ENCODE measurements at places on chromosomes 7 and 10.

- no peak for DNase-seq
Observed at GRCh38 chr10:108180878-108181277, 1016.4 kb upstream of the SORCS1 start.

GRCh38 chr10:89582022-89582421, 46.6 kb upstream of the SLC16A12 start:
- DNase-seq = no peak

DNA sequence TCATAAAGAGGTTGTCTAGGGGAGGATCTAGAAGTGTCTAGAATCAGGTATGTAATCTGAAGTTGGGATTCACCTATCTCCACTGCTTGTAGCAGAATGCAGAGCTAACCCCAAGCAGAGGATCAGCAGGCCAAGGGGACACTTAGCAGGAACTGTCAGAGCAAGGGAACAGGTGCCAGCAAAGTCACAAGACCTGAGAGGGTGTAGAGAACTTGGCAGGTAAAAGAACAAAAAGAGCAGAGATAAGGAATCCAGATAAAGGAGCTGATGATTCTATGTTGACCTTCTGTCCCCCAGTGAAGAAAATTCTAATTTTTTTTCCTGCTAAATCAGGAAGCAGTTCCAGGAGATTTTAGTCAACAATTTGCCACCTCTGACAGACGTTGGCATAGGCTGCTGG, 91.4 kb upstream of the CCDC71L start:
- DNase-seq = no peak

GRCh38 chr7:42686594-42687156, 225.2 kb downstream of the C7orf25 start:
- no peak for DNase-seq

DNA sequence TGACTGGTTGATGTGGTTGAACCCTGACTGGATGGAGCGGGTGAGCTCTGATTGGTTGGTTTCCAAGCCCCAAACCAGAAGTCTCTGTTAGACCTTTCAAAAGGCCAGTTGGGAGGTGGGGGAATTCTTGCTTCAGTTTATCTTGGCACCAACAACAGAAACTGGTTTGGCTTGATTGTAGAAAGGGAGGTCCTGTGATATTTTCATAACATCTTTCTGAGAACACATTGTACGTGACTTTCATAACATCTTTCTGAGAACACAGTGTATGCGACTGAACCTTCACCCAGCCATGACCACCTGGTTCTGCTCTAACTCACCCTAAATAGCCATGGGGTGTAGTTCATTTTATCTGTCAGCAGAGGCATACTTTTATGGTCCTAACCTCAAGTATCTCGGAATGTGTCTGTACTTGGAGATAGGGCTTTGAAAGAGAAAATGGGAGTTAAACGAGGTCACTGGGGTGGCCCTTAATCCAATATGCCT, 88.3 kb downstream of the GALNT17 start:
- no peak for DNase-seq

DNA sequence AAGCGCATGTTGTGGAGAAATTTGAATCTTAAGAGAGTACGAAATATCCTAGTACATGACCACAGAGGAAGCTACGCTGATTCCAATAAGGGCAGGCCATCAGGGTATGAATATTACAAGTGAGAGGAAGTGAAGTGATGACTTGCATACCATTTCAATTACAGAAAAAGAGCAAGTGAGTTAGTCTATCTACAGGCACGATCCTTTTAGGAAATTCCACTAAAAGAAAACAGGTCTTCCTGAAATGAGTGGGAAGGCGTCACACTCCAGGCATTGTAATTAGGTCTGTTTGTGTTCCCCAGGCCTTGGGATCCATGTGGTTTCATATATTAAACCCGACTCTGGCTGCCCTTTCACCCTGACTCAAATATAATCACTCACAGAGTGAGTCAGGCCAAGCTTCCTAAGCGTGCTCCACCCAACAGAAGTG, 152.5 kb downstream of the SEMA3A start:
- no peak for DNase-seq

DNA sequence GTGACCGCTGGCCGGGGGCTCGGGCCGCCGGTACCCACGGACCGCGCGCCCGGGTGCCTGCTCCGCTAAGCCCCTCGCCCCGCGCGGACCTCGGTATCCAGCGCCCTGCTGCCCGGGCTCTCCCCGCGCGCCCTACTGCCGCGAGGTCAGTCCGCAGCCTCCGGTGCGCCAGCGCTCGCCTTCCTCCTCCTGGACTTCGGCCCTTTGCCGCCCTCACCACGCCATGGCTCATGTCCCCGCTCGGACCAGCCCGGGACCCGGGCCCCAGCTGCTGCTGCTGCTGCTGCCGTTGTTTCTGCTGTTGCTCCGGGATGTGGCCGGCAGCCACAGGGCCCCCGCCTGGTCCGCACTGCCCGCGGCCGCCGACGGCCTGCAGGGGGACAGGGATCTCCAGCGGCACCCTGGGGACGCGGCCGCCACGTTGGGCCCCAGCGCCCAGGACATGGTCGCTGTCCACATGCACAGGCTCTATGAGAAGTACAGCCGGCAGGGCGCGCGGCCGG, 483 bp downstream of the GDF10 start:
- DNase-seq = peak; percentile 51

- DNase-seq = no peak
Observed at GRCh38 chr7:5649641-5650040, 131.8 kb downstream of the RNF216 start.

DNA sequence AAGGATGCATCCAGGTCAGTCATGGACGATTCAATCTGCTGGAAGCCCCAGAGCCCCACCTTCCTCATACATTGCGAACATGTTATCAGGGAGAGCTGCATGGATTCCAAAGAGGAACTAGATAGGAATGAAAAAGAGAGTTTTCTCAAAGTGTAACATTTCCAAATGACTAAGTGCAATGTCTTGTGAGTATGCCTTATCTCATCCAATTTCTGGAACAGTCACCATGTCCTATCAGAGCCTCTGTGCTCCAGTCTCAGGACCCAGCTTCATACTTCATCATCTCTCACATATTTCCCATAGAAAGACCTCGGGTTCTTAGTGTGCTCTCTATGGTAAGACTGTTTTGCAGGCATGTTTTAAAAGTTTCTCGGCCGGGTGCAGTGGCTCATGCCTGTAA, 26.8 kb downstream of the ZC3HC1 start:
- DNase-seq = no peak

GRCh38 chr7:54596747-54597146, 54.6 kb downstream of the VSTM2A start:
- DNase-seq = no peak

GRCh38 chr7:134154581-134155130, 27.5 kb downstream of the LRGUK start:
- no peak for DNase-seq

- no peak for DNase-seq
Observed at GRCh38 chr10:97135464-97135863, 50.3 kb downstream of the SLIT1 start.

- no peak for DNase-seq
Observed at GRCh38 chr7:124761164-124761715, 4.4 kb downstream of the GPR37 start.

- no peak for DNase-seq
Observed at GRCh38 chr7:2993868-2994267, 49.8 kb downstream of the CARD11 start.

DNA sequence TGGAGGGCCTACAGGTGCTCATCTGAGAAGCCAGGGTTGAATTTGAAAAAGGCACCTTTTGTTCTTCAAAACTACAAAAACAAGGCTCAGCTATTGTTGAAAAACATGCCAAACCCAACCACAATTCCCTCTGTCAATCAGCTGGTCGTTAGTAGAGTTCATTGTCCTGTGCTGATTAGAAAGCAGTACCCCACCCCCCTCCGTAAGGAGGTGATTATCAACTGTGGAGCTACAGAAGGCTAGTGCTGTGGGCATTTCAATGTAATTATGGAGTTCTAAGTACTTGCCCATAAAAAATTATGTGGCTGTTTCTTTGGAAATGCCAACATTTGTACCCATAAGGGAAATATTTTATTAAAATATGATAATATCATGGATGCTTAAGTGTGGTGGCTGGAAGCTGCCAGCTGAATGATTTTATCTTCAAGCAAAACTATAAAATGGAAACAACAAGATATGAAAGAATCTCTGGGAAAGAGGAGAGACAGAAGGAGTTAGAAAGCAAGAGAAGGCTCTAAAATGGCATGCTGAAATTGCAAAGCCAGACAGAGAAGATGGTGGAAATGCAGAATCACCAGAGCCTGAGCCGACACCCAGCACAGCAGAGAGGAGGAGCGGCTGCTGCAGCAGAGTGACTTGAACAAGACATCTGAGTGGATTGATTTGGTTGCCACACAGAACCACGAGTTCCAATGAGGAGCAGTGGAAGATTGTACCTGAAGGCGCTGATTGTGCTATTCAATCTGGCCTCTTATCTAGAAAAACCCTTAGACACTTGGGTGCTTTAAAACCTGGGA, 179.5 kb upstream of the LRGUK start:
- no peak for DNase-seq

DNA sequence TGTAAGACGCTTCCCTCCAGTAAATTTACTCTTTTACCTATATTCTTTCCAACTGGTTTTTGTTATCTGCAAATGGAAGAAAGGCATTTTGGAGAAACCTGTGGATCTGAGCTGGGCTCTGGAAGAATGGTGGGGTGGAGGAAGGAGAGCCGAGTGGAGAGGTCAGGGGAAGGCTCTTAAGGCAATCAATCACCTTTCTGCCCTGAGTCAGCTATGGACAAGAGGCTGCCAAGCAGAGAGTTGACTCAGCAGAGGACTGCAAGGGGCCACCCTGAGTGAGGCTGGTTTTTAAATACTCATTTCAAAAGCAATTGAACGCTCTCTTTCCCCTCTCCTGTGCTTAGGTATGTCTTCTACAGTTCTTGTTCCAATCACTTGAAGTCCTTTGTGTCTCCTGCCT, 81.8 kb downstream of the SPAG6 start:
- no peak for DNase-seq

- no peak for DNase-seq
Observed at GRCh38 chr10:72126184-72126871, 38.0 kb upstream of the SPOCK2 start.

DNA sequence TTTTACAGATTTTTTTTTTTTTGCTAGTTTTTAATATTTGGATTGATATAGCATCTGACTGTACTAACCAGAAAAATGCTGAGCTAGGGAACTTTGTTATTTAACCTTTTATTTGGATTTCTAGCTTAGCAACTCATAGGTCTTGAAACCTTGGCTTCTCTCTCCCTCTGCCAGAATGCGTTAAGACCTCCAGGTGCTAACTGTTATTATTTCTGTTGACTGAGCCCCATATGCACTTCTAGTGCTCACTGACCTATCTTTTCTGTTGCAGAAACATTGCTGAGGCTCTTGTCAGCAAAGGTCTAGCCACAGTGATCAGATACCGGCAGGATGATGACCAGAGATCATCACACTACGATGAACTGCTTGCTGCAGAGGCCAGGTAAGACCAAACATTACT, 143.6 kb downstream of the LRRC4 start:
- DNase-seq = no peak

DNA sequence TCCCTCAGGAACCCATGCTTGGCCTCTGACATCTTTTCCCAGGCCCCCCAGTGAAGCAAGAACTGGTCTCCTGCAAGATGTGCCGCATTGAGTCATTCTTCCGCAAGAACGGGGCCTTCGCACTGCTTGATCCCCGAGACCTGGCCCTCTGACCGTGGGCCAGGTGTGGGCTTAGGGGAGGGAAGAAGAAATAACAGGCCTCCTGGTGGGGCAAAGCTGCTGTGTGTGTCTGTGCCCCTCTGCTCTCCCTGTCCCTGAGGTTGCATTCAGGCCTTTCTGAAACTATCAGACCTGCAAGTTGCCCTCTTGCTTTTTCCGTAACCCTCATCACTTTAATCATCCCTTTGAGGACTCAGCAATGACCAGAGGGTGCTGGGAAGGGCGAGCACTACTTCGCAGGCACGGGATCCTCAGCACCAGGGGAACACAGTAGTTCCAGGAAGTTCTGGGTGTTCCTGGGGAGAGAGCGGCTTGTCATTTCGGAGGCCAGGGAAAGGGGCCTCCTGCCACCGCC, 6.0 kb downstream of the ATP6V1F start:
- DNase-seq = no peak

DNA sequence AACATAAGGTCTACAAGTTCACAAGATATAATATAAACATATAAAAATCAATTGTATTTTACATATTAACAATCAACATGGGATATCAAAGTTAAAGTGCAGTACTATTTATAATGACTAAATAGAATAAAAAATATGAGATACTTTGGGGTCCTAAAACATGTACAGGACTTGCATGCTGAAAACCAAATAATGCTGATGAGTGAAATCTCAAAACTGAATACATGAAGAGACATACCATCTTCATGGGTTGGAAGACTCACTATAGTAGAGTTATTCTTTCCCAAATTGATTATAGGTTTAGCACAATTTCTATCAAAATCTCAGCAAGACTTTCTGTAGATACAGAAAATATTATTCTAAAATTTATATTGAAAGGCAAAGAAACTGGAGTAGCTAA, 181.5 kb downstream of the LHFPL3 start:
- DNase-seq = no peak

DNA sequence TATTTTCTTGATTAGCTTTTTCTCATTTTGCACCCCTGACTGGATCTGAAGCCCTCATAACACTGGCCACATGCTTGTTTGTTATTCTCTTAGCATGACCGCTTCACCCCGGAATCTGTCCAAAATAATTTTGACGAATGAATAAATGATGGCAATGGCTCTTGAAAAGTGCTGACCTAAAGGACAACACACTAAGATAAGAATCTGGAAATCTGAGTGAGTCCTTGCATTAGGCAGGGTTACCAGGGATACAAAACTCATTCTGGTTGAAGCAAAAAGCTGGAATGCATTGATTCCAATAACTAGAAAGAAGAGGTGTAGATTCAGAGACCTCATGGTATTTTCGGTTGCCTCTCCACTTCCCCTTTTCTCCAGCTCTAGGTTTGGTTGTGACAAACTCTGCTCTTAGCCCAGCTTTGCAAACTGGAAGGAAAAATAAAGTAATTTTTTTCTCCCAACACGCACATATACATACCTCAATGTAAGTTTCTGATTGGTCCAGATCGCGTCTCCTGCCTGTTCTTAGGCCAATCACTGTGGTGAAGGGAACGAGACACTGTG, 157.4 kb downstream of the SKIDA1 start:
- no peak for DNase-seq

DNA sequence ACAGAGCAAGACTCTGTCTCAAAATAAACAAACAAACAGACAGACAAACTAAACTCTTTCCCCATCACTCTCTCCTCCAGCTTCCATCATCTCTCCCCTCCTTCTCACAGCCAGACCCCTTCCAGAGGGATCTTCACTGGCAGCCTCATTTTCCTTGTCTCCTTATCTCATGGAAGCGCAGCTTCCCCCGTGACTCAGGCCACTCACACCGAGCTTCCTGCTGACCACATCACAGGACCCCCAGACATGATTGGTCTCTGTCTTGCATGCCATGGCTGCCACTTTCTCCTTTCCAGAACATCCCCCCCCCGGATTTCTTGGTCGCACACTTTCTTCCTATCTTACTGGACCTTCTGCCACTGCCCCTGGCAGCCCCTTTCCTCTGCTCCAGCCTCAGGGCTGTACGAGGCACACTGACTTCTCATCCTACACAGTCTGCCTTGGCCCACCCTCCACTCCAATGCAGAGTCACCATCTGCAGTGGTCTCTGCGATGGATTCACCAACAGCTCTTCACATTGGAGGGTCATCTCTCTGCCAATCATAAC, 4.9 kb upstream of the INSIG1 start:
- DNase-seq = no peak

GRCh38 chr10:11793762-11794479, 29.2 kb upstream of the PROSER2 start:
- DNase-seq = no peak

GRCh38 chr7:144820552-144820951, 15.3 kb downstream of the TPK1 start:
- DNase-seq = no peak

GRCh38 chr7:50349963-50350944, 45.7 kb downstream of the IKZF1 start:
- DNase-seq = no peak
